ENCODE measurements at places on chromosomes 12 and 14. TPM values are rescaled to one million over a fixed set of nuclear protein-coding genes. Genes with fewer than 3 reads are reported as not detected.

Gene OR2AP1
- not detected for polyA plus RNA-seq

Gene ADSS1
- 6.3 TPM for polyA plus RNA-seq

Gene UNG
- polyA plus RNA-seq, result 36.5 TPM

- H3K27me3 ChIP-seq, result no peaks in the 10 kb centered on the region
- H3K4me1 ChIP-seq, result peaks cover 42% of the 10 kb centered on the region
- H3K4me3 ChIP-seq, result no peak overlapping the region
Observed at GRCh38 chr14:75254901-75255584, 23.6 kb upstream of the FOS start.

Gene SRGAP1
- 8.6 TPM for polyA plus RNA-seq

Gene COCH
- 2.2 TPM for polyA plus RNA-seq

Gene FAM90A1
- 0.91 TPM for polyA plus RNA-seq

GRCh38 chr14:49769581-49770211 is 1.7 kb downstream of the KLHDC2 start:
- peak overlapping the region; percentile 99 for H3K27ac ChIP-seq
- peak overlapping the region; percentile 99 for H3K4me3 ChIP-seq
- peaks cover 19% of the 10 kb centered on the region for H3K36me3 ChIP-seq
- H3K27me3 ChIP-seq, result no peaks in the 10 kb centered on the region
- DNase-seq, result no peak
- H3K4me1 ChIP-seq, result peaks cover 15% of the 10 kb centered on the region

Gene BDKRB2
- polyA plus RNA-seq, result 9.1 TPM

Gene KRT82
- not detected for polyA plus RNA-seq

DNA sequence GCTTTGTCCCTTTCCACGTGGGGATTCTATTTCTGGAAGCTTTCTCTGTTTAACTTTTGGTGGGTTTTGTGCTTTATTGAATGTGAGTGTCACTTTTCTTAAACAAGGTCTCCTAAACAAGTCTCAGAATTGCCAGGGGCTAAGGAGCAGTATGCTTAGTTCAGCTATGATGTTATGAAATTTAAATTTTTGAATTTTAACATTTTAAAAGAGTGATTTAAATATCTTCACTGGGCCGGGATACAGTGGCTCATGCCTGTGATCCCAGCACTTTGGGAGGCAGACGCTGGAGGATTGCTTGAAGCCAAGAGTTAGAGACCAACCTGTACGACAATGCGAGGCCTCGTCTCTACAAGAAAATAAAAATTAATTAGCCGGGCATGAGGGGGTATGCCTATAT is 276.2 kb downstream of the ERC1 start:
- H3K4me3 ChIP-seq, result no peak overlapping the region
- no peaks in the 10 kb centered on the region for H3K27me3 ChIP-seq
- H3K27ac ChIP-seq, result no peak overlapping the region
- H3K4me1 ChIP-seq, result no peaks in the 10 kb centered on the region
- DNase-seq, result no peak
- peaks cover 7% of the 10 kb centered on the region for H3K36me3 ChIP-seq

GRCh38 chr12:97745406-97746101 is 282.9 kb downstream of the RMST start:
- H3K27me3 ChIP-seq, result no peaks in the 10 kb centered on the region
- H3K27ac ChIP-seq, result no peak overlapping the region
- H3K36me3 ChIP-seq, result no peaks in the 10 kb centered on the region
- DNase-seq, result no peak
- H3K4me1 ChIP-seq, result no peaks in the 10 kb centered on the region

GRCh38 chr14:36441283-36441682 is 78.7 kb downstream of the NKX2-1 start:
- DNase-seq, result no peak
- H3K27ac ChIP-seq, result no peak overlapping the region
- peaks cover 8% of the 10 kb centered on the region for H3K27me3 ChIP-seq
- H3K4me1 ChIP-seq, result no peaks in the 10 kb centered on the region
- no peaks in the 10 kb centered on the region for H3K36me3 ChIP-seq

Measured in large intestine (tissue), 12 donors.